ENCODE measurements at places on chromosomes 13 and 19.

- DNase-seq: no peak
These were observed 152.2 kb upstream of the UBL3 start for GRCh38 chr13:30002577-30002976.

- no peak for DNase-seq
These were observed 162.1 kb downstream of the GPC6 start for GRCh38 chr13:93388701-93389100.

- no peak for DNase-seq
These were observed 233.9 kb downstream of the ABCC4 start for GRCh38 chr13:95067303-95067702.

DNA sequence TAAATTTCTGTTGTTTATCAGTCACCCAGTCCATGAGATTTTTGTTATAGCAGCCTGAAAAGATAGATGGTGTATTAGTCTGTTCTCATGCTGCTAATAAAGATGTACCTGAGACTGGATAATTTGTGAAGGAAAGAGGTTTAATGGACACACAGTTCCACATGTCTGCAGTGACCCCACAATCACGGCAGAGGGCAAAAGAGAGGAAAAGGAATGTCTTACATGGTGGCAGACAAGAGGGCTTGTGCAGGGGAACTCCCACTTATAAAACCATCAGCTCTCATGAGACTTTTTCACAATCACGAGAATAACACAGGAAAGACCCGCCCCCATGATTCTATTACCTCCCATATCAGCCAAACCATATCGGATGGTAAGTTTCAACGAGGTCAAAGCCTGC lies 309.2 kb downstream of the LIG4 start:
- DNase-seq: no peak

- DNase-seq: no peak
These were observed 12.0 kb downstream of the ETFB start for GRCh38 chr19:51354103-51354741.

DNA sequence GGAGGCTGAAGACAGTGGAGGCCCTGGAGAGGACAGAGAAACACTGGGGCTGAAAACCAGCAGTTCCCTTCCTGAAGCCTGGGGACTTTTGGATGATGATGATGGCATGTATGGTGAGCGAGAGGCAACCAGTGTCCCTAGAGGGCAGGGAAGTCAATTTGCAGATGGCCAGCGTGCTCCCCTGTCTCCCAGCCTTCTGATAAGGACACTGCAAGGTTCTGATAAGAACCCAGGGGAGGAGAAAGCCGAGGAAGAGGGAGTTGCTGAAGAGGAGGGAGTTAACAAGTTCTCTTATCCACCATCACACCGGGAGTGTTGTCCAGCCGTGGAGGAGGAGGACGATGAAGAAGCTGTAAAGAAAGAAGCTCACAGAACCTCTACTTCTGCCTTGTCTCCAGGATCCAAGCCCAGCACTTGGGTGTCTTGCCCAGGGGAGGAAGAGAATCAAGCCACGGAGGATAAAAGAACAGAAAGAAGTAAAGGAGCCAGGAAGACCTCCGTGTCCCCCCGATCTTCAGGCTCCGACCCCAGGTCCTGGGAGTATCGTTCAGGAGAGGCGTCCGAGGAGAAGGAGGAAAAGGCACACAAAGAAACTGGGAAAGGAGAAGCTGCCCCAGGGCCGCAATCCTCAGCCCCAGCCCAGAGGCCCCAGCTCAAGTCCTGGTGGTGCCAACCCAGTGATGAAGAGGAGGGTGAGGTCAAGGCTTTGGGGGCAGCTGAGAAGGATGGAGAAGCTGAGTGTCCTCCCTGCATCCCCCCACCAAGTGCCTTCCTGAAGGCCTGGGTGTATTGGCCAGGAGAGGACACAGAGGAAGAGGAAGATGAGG lies 1.5 kb downstream of the PPP1R15A start:
- DNase-seq: no peak

DNA sequence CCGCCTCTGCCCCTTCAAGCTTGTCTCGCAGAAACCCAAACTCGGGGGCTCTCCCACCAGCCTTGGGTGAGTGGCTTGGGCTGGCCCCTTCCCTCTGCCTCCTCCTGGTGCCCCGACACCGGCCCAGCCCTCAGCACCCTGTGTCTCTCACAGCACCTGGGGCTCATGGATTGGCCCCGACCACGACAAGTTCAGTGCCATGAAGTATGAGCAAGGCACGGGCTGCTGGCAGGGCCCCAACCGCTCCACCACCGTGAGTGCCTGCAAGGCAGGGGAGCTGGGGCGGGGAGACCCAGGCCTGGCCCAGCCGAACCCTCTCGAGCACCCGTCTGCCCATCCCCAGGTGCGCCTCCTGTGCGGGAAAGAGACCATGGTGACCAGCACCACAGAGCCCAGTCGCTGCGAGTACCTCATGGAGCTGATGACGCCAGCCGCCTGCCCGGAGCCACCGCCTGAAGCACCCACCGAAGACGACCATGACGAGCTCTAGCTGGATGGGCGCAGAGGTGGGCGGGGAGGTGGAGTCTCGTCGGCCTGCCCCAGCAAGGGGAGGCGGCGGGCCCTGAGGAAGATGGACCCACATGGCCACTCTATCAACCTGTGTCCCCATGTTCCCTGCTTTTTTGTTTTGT lies 13.6 kb downstream of the PRKCSH start:
- no peak for DNase-seq

DNA sequence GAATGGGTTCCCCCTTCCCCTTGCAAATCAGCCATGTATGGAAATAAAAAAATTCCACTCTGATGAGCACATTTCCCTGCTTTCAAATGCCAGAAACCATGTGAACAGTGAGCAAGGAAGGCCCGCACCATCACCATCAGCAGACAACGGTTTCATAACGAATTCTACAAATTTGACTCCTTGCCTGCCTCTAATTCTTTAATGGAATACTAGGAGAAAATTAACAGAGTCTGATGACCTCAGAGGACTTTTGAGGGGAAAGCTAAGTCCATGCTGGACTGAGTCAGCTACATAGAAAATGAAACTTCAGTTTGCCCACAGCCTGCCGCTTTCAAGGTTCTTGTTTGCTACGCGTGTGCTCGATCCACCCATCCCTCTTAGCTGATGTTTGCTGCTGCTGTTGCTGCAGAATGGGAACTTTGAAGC lies 46.7 kb upstream of the KL start:
- no peak for DNase-seq

- no peak for DNase-seq
These were observed 367.2 kb downstream of the DNAJC15 start for GRCh38 chr13:43390619-43391018.

DNA sequence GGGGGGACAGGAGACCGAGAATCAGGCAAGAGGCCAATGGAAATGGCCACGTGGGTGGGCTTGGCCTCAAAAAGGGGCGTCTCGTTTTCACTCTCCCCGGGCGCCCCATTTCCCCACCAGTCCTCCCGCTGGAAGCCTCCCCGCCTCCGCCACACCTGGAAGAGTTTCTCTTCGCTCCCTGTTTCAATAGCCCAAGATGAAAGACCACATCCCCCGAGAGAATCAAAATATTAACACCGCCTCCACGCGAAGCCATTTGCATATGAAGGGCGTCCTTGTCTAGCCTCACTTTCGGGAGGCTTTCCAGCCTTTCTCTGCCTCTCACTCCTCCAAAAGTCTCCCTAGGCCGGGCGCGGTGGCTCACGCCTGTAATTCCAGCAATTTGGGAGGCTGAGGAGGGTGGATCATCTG lies 691 bp upstream of the OLFM2 start:
- DNase-seq: no peak

DNA sequence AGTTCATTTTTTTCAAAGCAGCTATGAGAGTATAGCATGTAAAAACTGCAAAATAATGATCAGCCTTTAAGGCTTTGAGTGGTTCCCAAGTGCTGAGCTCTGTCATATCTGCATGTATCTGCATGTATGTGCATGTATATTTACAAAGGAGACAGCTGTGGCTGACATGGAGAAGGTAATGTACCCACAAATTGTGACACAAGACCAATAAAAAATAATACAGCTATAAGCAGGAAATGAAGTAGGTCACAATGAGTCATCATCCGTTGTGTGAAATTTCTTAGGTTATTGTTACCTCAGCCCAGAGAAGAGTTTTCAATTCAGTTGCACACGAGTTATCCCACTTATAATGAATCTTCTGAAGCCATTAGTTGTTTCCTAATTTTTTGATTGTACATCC lies 60.9 kb upstream of the MED4 start:
- no peak for DNase-seq

DNA sequence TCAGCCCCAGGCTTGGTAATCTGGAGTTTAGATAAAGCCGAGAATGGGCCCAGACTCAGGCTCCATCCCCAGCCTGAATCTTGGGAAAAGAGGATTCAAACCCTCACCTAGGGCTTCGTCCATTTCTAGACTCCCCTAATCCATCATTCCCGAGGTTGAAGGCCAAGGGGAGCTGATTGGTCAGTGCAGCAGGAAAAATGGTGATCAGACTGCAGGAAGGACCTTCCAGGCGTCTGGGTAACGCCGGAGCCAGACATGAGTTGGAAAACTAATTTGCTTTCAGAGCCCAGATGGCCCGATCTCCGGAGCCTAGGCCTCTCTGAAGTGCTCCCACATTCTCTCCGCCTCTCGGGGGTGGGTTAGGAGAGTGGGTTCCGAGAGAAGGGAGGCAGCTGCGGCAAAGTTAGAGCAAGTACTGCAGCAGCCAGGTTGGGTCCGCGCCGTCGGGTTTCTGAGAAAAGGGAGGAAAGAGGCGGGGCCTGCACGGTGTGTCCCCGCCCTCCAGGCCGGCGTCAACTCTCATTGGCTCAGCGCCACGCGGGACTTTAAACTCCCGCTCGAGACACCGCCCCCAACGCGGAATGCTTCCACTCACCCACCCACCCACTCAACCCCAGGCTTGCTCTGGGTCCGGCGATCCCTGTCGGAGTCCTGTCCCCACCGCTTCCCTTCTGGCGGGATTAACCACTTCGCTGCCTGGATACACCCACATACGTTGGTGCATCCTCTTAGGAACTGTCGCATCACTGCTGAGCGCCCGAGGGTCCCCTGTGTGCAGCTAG lies 788 bp upstream of the RTBDN start:
- DNase-seq: peak; percentile 17

DNA sequence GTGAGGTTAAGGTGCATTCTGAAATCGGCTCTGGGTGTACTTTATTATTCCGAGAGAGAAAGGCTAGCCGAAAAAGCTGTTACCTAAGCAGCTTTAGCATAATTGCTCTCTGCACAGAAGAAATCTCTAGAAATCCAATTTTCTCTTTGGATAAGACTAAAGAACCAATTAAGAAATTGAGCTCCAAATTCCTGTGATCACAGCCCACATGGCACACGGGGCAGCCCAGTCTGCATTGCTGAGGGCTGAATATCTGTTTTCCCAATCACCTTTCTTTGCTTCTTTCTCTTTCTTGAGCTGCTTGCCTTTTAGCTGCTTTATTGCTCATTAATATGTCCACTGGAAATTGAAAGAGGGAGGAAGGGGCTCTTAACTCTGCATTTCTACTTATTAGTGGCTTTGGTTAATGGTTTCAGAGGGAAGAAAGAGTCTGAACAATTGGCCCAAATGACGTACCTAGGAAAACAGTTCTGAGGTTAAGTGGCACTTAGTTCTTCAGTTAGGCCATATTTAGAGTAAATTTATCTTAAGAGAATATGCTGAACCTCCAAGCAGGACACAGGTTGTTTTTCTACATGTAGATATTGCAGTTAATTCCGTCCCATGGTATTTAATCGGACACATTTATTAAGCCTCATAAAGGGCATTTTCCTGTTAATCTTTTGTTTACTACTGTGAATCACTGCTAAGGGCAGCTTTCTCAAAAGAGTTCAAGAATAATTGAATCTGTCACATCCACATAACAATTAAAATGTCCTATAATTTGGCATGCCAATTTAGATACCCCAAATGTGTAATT lies 265.7 kb downstream of the ABCC4 start:
- DNase-seq: no peak

DNA sequence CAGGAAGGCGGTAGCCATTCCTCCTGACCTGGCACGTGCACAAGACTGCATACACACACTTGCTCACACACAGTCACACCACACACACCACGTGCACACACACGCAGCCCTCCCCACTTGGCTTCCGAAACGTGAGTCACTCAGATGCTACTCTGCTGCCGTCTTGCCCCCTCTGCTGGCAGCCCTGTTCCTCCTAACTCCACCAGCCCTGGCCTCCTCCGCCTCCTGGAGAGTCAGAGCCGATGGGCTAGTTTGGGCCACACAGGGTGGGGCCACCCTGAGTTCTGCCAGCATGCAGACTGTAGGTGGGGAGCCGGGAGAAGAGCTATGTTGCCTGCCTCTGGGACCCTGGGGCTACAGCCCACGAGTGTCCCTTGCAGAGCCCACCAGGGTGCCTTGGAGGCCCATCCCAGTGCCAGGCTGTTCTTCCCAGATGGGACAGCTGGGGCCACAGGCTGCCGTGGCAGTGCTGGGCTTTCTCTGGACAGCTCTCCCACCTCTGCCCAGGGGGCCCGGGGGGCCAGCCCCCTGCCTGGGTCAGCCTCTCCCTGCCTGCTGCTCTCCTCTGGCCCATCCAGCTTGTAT lies 12.1 kb downstream of the PIN1 start:
- no peak for DNase-seq

DNA sequence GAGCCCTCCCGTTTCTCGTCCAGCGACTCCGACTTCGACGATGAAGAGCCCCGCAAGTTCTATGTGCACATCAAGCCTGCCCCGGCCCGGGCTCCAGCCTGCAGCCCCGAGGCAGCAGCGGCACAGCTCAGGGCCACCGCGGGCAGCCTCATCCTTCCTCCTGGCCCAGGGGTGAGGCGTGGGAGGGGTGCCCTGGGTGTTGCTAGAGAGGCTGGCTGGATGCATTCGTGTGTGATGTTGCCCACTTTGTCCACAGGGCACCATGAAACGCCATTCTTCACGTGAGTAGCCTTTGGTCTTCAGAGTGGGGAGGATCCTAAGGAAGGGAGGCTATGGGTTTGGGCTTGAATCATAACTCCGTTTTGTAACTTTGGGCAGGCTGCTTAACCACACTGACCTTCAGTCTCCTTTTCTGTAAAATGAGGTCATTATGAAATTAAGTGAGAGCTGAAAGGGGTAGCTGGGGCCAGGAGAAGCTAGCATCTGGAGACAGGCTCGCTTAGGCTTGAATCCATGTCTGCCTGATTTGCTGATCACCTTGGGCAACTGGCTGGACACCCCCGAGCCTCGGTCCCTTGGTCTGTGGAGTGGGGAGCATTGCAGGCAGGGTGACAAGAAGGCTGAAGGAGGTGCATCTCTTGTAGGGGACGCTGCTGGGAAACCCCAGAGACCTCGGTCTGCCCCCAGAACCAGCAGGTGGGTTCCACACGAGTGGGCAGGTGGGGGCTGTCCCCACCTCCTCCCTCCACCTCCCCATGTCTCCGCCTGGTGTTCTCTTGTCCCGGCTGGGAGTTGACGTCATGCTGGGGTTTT lies 18.7 kb upstream of the B3GNT3 start:
- no peak for DNase-seq

DNA sequence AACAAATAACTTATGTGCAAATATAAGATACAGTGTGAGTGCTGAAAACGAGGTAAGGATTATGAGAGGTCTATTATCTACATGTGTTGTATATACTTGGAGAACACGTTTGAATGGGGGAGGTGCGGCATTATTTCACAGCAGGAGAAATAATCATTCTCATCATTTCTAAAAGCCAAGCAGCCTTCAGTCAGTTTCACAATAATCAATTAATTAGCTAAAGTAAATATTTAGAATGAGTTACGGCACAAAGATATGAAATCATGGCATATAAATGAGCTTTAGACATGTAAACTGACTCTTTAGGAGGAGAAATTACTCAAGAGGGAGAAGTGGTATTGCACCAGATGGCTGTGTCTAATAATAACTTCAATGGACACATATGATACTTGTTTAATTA lies 366.6 kb downstream of the DNAJC15 start:
- DNase-seq: peak; percentile 34

GRCh38 chr19:17526922-17527321 lies 15.5 kb downstream of the PGLS start:
- no peak for DNase-seq

Measured in NCI-H524 treated with DMSO at 0.1 percent for 48 hours (cell line).